ENCODE measurements at places on chromosomes 7 and 10.

GRCh38 chr10:30577048-30577447 is 52.5 kb downstream of the LYZL2 start:
- no peak for DNase-seq

DNA sequence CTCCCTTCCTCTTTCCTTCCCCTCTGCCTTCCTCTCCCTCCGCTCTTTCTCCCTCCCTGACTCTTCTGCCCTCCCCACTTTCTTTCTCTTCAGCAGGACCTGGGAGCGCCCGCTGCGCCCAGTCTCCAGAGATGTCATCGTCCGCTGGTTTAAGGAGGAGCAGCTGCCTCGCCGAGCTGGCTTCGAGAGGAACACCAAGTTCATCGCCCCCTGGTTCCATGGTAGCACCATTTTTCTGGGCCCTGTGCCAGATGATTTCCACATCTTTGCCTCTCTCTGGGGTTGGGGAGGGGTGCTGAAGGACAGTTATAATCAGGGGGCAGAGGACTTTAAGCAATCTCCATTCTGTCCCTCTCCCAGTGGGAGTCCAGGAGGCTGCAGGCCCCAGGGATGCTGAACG is 71.6 kb downstream of the SH2D4B start:
- no peak for DNase-seq

- no peak for DNase-seq
These were observed 31.4 kb downstream of the ITPRIP start for GRCh38 chr10:104306897-104307296.

- DNase-seq = no peak
These were observed 87.7 kb upstream of the PDK4 start for GRCh38 chr7:95684037-95684436.

GRCh38 chr10:58412502-58412961 is 27.3 kb downstream of the TFAM start:
- DNase-seq = no peak

DNA sequence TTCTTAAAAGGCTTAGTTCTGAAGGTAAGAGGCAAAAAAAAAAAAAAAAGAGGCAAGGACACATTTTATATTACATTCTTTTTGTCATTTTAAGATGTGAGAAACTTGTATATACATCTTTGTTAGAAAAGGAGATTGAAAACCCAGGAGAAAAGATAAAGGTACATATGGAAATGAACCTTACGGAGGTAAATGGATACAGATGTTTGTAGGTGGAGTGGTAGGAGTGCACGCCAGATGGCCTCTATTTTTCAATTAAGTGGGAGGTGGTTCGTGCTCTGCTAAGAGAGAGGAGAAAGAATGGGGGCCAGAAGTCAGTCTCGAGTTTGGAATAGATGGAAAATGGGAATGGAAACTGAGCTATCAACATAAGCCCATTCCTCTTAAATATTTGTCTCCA is 622.5 kb upstream of the GHITM start:
- DNase-seq = no peak

- DNase-seq = no peak
These were observed 35.6 kb upstream of the ANTXRL start for GRCh38 chr10:46250898-46251856.

GRCh38 chr7:119281181-119281846 is 991.7 kb upstream of the KCND2 start:
- DNase-seq = no peak

DNA sequence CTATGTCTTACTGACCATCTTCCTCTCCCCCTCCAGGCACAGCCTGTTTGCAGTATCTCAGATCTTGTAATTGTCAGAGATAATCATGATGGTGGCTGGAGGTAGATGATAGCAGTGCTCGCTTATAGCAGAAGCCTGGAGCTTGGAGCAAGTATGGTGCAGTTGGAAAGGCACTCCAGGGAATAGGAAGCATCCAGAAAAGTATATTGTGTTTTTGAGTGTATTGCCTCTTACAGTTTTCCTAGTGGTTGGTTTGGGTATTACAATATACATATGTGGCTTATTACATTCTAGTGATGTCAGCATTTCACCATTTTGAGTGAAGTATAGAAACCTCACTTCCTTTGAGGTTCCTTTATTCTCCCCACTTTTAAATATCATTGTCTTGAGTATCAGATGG is 101.5 kb downstream of the STK31 start:
- DNase-seq = no peak

DNA sequence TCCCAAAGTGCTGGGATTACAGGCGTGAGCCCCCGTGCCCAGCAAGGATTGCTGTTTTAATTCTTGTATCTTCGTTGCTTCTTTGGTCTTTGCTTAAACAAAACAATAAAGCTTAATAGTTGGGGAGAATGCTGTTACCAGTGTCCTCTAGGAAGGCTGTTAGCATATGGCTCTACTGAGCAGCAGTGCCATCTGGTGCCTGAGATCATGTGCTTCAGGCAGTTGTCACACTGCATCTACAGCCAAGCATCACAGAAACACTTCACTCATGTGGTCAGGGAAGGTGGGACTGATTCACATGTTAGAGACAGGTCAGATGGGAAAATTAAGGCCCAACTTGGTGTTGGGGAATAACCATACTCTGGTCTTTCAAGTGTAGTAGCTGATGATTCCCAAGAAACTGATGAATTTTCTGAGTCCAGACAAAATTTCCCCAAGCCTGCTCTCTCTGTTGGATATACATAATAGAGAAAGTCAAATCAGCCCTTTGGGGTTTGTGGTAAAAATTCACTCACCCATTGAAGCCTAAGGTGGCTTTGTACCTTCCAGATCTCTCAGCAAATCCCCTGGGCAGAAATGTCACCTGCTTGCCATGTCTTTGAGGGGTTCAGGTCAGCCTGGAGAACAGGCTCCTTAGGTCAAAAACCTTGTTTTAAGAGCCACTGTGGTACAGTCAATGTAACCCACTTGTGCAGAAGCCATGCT is 28.4 kb downstream of the UBE2D4 start:
- DNase-seq = peak; percentile 7

DNA sequence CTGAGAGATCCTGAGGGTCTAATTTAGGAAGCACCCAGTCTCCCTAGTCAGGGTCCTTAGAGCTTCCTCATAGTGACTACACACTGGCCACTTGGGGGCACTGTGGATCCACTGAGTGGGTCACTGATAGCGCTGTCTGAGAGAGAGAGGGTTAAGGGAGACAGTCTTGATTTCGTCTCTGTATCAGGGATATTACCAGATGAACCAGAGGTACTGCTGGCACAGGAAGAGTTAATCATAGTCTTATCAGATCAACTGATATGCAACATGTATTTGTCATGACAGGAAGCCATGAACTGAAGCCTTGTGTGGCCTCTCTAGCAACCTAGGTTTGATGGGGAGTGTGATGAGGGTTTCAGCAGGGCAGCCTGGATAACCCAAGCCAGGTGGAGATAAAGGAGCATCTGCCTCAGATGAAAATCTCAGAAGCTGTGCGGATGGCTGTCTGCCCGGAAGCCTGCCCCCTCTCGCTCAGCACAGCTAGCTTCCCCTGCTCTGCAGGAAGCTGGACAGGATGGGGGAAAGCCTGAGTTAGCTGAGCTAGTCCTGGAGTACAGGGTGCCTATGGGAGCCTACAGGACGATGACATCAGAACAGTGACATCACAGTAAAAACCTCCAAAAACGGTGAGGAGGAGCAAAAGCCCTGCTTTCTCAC is 214.0 kb upstream of the PRSS1 start:
- peak; percentile 20 for DNase-seq

DNA sequence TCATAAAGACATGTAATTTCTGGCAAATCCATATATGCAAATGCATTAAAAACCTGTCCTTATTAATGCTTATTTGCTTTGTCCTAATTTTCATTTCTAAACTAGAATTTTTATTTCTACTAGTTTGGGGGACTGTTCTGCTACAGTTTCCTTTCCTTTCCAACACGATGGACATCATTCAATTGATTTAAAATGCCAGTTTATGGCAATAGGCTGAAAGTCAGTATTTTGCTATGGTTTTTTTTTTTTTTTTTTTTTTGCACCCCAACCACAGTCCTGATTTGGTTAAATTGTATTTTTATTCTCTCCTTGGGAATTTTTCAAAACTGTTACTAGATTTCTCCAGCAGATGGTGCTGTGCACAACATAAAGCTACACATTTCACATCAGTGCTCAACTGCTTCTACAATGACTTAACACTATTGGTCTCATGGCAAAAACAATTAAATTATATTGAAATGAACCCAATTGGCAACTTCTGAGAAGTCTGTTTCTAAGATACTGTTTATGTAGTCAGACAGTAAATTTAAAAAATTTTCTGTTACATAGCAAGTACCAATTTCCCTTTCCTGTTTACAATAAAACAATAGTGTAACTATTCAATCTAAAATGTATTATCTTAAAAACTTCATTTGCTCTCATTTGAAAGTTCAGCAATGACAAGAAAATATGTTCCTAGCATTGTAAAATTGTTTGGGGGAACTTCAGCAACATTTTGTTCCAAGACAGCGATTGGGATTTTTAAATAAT is 193.8 kb upstream of the CCDC6 start:
- no peak for DNase-seq

GRCh38 chr10:102595293-102595692 is 49.0 kb upstream of the TRIM8 start:
- no peak for DNase-seq

GRCh38 chr10:92880233-92880861 is 32.0 kb downstream of the EXOC6 start:
- no peak for DNase-seq

All from GM12878 (cell line).